ENCODE measurements at places on chromosomes 1 and 21.

DNA sequence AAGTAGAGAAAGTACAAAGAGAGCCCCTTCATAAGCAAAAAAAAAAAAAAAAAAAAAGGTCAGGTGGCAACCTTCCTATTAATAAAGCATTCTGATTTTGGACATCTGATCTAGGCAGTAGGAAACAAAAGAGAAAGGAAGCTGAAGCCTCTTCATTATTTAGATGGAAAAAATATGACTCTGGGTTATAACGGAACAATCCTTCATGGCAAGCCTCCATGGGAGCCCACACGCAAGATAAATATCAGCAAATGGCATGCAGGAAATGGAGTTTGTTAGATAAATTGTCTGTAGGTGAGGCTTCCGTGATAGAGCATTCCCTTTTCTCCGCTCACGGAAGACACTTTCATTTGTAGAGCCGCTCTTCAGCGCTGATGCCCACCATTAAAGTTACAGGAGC, 381.0 kb downstream of the TTLL7 start:
- no peak for DNase-seq

DNA sequence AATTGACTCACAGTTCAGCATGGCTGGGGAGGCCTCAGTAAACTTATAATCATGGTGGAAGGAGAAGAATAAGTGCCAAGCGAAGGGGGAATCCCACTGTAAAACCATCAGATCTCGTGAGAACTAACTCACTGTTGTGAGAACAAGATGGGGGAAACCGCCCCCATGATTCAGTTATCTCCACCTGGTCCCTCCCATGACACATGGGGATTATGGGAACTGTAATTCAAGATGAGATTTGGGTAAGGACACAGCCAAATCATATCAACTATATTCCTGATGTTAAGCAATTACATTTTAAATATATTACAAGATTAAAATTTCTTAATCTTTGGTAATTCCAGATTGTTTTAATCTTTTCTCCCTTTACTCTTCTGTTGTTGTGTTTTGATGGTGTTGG, 55.2 kb downstream of the FNBP1L start:
- no peak for DNase-seq

GRCh38 chr1:246355411-246356230, 151.5 kb downstream of the SMYD3 start:
- no peak for DNase-seq

DNA sequence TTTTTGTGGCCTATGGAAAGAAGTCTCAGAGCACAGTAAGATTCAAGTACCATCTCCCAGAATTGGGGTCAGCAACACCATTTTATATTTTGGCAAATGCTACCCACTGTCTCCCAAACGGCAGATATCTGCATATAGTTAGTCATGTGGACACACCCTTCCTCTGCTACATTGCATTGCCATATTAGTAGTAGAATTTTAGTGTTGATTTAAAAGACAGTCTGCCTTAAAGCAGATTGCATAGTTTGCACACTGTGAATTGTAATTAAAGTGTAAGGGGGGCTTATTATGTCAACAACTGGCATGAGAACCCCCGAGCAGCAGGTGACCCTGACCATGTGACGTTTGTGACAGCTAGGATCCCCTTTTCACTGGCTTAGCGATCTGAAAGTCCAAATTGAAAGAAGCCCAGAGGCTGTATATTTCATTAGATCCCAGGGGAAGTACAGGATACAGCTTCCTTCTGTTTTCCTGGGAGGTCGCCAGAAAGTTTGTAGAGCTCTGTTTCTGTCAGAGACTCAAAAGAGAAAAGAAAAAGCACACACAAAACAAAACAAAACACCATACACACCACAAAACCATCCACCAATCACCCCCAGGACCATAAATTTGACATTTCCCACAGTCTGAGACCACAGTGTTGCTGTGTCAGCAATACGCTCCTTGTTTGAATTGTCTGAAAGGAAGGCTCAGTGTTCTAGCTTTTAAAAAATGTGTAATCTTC, 172.4 kb downstream of the NFIA start:
- DNase-seq: no peak

- no peak for DNase-seq
Measured at GRCh38 chr1:61708953-61709907, 15.7 kb downstream of the TM2D1 start.

DNA sequence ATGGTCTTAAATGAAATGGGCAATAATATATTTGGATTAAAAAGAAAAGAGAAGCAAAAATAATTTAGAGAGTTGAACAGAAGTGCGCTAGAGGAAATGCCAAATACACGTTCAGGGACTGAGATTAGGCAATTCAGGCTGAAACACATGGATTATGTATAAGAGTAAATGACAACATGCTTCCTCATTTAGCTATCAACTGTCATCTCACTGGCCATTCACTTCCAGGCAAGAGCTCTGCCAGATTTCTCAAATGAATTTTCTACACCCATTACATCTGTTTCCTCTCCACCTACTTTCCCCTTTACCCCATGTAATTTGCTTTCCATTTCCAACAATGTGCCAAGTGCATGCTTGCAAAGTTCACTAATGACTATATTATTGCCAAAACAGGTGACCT, 582.4 kb downstream of the LTN1 start:
- no peak for DNase-seq

DNA sequence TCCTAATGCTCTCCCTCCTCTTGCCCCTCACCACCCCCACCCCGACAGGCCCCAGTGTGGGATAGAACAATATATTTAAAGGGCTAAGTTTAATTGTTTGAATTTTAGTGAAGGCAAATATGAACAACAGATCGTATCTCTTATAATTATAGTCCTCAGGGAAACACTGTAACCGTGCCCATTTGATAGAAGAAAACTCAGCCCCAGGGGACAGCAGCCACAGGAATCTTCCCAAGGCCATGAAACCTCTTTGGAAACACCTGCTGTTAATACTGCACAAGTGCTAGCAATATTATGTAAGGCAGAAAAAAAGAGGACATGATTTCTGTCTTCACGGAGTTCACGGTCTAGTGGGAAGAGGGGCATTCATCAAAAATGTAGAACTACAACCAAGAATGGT, 142.2 kb downstream of the URB2 start:
- DNase-seq: no peak

DNA sequence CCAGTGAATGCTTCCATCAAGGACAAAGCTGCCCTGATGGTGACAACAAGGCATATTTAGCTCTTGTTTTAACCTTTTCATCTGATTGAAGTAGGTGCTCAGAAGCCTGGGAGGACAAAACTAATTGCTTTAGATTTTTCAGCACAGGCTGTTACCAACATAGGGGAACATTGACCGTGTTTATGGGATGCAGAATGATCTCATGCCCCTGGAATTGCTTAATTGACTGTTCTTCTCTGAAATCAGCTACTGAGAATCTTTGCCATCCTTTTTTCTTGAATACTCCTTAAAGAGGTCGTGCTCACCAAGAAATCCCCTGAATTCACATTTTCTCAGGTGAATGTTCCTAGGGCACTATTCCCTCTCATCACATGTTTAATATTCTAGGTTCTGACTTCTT, 95.9 kb upstream of the CCDC190 start:
- no peak for DNase-seq

DNA sequence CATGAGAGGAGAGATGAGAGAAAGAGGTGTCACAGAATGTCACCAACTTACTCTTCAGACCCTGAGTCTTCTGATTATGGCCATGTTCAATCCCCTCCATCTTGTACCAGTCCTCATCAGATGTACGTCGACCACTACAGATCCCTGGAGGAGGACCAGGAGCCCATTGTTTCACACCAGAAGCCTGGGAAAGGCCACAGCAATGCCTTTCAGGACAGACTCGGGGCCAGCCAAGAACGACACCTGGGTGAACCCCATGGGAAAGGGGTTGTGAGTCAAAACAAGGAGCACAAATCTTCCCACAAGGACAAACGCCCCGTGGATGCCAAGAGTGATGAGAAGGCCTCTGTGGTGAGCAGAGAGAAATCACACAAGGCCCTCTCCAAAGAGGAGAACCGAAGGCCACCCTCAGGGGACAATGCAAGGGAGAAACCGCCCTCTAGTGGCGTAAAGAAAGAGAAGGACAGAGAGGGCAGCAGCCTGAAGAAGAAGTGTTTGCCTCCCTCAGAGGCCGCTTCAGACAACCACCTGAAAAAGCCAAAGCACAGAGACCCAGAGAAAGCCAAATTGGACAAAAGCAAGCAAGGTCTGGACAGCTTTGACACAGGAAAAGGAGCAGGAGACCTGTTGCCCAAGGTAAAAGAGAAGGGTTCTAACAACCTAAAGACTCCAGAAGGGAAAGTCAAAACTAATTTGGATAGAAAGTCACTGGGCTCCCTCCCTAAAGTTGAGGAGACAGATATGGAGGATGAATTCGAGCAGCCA, 8.0 kb downstream of the ELOA start:
- DNase-seq: no peak

DNA sequence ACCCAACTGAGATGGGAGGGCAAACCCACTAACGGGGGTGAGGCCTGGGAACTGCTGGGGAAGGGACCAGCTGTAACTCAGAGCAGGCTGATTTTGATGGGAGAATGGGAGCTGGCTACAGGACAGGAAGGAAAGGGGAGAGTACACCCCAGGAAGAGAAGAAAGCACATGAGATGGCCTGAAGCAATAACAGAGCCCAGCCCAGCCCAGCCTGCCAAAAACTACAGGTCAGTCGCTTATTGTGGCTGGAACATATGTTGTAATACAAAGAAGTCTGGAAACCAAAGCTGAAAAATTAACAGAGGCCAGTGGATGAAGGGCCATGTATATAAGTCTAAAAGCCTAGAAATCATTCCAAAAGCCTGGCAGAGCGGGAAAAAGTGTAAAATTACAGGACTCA, 1.6 kb downstream of the ITLN2 start:
- DNase-seq: no peak

- DNase-seq: peak; percentile 41
Measured at GRCh38 chr21:34612557-34612956, 2.4 kb downstream of the RCAN1 start.

DNA sequence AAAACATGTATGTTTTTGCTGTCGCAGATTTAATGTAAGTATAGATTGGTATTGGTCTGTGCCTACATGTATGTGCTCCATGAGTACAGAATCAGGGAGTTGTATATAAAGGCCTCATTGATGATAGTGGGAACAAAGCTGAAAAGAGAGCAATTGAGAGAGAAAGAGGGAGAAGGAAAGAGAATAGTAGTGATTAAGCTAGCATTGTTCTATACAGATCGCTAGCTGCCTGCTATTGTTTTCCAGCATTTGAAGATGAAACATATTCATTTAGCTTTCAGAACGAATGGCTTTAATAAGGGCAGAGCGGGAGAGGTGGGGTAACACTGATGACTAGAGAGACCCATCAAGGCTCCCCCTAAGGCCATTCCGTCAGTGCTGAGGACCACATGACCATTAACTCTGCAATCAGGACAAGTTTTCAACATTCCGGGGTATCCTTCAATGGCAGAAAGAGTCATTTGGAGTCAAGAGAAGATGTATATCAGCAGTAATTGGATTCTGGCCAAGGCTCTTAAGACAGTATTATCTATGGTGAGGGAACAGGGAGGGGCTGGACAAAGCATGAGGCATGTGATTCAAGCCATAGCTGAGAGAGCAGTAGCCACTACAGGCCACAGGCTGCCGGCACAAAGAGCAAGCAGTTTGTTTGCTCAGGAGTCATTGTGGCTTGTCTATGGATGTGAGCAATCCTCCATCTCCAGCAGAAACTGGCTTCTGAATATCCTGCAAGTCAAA, 176.5 kb downstream of the PBX1 start:
- no peak for DNase-seq

- DNase-seq: no peak
Measured at GRCh38 chr1:65177457-65177856, 29.5 kb downstream of the AK4 start.

- no peak for DNase-seq
Measured at GRCh38 chr1:79293611-79294010, 287.1 kb upstream of the ADGRL4 start.

DNA sequence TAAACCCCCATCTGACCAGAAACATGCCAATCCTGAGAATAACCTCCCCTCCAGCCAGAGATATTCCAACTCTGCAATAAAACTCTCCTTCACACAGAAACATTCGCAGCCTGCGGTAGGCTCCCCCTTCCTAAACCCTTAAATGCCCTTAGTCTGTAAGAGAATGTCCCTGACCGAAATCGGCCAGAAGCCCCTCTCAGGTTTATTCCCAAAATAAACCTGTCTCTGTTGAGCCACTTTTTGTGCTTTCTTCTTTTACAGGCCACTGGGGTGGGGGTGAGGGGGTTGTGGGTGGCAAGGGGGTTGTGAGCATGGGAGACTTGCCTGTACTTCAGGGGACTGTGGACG, 4.6 kb downstream of the PRXL2B start:
- DNase-seq: no peak

GRCh38 chr1:165686121-165686970, 12.0 kb downstream of the ALDH9A1 start:
- no peak for DNase-seq

DNA sequence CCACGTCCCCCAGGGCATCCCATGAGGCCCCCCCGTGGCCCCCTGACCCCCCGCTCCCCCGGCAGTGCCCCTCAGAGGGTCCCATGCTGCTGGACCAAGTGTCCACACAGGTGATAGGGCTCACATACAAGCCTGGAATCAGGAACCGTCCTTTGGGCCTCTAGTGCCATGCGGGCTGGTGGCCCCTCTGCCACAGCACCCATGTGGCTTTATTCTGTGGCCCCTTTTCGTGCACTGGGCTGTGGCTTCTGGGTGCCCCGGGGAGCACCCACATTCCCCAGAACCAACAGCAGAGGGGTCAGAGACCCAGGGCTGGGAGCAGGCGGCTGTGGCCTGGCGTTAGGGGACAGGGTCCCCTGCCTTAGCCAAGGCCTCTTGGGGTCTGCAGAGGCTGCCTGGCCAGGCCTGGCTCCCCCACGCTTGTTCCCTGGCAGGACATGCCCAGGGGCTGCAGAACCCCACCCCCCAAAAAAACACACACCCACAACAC, 31.7 kb downstream of the SLC19A1 start:
- DNase-seq: no peak

- no peak for DNase-seq
Measured at GRCh38 chr1:234562334-234562733, 47.6 kb downstream of the IRF2BP2 start.

- DNase-seq: no peak
Measured at GRCh38 chr21:37245151-37245550, 22.0 kb downstream of the VPS26C start.

DNA sequence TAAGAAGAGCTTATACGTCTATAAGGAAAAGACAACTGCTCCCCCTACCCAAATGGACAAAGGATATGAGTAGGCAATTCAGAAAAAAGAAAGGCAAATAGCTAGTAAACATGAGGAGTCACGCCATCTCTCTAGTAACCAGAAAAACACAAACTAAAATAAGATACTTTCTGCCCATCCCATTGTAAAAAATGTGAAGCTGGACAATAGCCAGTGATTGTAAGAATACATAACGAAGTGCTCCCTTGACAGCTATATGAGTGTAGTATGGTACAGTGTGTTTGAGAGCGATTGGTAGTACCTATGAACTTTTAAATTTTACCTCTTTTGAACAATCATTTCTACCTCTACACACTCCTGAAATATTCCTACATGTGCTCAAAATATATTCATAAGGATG, 7.5 kb upstream of the GJA8 start:
- no peak for DNase-seq

DNA sequence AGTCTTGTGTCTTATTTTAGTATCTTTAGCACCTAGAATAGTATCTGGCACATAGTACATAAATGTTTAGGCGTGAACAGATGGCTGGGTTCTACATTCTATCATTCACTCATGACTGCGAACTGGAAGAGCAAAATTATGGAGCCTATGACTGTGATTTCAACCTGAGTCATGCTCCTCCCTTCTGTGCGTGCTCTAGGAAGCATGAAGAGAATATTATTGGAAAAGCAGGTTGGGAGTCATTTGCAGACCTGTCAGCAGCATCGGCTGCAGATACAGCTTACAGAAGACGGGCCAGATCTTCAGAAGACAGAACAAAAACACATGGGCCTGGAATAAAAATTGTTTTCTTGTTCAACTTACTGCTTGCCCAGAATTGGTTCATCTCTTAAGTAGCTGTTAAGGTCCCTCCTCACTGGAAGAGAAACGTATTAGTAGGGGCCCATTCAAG, 344.0 kb upstream of the USP24 start:
- DNase-seq: no peak

Measured in caudate nucleus (tissue), 63 donors.